BE2C (cell line): ENCODE measurements at places on chromosomes 6 and 20.

DNA sequence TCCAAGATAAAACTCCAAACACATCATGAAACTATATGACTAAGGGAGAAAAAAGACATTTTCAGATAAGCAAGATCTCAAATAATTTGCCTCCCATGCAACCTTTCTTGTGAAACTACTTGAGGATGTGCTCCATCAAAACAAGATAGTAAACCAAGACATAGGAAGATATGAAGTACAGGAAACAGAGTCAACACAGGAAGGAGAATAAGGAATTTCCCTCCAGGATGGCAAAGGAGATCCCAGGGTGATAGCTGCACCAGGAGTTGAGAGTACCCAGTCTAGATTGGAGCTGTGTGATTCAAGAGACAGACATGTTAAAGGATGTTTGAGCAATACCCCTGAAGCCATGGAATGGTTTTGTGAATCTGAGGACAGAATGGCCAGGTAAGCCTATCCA, 15.3 kb downstream of the IL17A start:
- DNase-seq: no peak

DNA sequence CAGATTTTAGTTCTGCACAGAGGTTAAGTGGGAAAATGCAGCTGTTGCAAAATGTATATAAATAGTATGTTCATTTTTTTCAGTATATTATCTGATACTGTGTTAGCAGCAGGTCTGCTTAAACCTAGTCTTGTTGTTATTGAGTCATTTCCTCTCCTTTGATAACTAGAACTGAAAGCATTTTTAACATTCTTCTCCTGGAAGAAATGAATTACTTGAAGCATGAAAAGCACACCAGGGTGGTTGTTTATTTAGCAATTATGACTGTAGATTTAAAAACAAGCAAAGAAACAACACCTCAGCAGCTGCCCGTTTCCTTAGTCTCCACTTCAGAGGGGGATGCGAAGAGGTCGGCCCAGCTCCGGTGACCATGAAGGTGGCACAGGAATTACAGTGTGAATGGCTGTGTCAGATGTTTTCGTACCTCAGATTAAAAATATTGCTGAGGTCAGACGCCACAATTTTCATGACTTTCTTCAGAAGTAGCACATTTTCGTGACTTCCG, 53.5 kb downstream of the GOPC start:
- DNase-seq: no peak

GRCh38 chr6:112189494-112189893, 64.9 kb downstream of the LAMA4 start:
- no peak for DNase-seq

DNA sequence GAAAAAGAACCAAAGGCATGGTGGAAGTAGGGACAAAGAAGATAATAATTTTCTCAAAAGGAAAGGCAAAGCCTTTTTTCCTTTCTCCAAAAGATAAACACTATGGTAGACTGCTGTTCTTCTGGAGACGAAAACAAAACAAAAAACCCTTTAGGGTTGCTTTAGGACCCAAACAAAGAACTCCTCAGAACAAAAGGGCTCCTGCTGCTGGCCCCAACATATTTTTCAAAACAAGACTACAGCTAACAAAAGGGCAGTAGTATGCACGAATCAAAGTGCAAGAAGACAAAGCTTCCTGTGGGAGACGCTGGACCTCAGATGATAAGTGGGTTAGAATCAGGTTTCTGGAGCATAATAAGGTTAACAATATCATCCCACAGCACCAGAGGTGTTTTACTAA, 15.8 kb downstream of the NCOA5 start:
- DNase-seq: no peak

DNA sequence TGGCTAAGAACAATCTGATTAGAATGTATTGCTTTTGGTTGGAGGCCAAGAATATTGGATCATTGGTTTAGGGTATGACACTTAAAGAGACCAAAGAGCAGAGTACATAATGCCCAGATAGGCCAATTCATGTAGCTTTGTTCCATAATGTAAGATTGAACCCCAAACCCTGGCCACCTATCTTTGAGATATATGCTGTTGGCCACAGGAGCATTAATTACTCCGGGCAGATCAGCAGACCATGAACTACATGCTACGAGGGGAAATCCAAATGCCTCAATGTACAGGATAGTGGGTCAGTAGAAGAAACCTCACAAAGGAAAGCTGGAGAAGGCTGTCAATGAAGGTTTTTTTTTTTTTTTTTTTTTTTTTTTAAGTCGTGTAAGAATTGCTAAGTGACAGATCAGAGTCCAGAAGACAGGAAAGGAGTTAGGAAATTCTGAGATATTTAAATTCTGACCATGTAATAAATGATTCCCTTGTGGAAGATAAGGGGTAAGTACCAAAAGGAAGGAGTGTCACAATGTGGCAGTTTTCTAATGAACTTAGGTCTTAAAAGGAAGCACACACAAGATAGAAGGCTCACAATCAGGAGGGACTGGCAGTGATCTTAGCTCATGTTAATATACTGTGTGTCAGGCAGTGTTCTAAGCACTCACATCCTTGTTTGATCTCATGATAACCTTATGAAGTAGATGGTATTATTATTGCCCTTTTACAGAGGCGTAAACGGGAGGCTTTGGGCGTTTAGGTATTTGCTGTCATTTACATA, 61.4 kb downstream of the CARMIL1 start:
- no peak for DNase-seq

GRCh38 chr6:100456141-100456907, 8.4 kb downstream of the SIM1 start:
- DNase-seq: no peak

GRCh38 chr6:133707456-133707855, 181.5 kb upstream of the TCF21 start:
- no peak for DNase-seq

DNA sequence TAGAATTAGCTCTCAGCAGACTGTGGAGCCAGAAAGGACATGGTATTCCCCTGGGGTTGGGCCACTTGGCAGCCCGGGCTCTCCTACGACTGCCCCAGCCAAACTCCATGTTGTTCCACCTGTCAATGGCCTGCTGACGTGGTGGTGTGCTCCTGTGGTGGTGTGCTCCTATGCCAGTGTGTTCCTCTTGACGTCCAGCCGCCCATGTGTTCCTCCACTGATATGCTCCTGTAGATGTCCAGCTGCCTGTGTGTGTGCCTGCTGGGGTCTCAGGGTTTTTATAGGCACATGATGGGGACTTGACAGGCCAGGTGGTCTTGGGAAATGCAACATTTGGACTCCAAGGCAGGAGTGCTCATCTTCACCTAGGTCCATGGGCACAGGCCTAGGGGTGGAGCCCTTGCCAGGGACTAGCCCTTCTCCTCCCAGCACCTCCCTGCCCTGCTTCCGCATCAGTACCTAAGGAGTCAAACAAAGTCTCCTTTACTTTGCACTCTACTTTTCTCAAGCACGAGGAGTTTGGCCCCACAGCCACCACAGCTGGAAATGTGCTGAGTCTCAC, 133.5 kb downstream of the TINAG start:
- DNase-seq: no peak

GRCh38 chr6:9085054-9085708, 649.8 kb upstream of the SLC35B3 start:
- no peak for DNase-seq

GRCh38 chr6:7909323-7910276, 988 bp downstream of the TXNDC5 start:
- DNase-seq: peak; percentile 77

DNA sequence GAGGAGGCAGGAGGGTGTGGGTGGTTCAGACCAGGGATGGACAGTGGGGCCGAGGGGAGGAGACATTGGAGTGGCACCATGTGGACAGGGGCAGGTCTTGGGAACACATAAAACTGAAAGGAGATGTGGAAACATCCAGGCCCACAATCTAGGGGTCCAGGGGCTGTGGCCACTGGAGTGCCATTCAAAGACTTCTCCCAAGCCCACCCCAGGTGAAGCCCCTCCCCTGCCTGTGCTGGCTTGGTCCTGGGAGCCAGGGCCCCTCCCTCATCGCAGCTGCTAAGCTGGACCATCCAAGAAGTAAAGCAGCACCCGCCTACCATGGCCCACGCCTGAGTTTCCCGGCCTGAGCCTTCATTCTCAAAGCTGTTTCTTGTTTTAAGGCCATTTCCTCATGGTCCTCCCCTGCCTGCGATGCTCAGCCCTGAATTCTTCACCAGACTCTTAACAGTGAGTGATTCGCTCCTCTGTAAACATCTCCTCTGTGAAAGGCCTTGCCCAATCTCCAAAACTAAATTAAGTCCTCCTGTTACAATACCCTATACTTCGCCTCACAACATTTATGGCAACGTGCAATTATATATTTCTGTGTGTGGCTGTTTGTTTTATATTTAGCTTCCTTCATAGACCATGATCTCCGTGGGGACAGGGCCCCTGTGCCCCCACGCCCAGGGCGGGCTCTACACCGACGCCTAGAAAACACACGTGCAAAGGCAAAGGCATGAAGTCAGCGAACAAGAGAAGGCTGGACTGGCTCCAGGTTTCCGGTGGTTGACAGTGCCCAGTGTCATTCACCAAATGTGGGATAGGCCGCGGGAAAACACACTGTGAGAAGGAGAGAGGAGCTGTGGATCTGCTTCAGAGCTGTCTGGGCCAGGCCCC, 267.8 kb downstream of the ERMARD start:
- DNase-seq: no peak

DNA sequence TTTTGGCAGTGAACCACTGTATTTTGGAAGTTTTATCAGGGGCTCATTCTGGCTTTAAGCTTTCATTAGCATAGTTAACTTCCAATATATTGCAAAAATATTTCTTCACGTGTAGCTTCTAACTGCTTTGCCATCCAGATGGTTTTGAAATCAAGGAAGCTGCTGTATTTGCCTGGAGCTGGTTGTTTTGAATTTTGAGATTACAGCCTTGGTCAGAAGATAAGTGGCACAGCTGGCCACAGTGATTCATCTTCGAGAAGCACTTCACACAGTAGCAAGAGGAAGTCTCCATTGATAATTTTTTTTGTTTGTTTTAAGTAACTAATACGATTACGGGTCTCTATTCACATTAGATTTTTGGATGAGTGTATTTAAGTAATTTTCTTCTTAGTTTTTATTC, 3.8 kb downstream of the APCDD1L start:
- no peak for DNase-seq

- DNase-seq: no peak
Observed at GRCh38 chr6:15340775-15341174, 94.9 kb downstream of the JARID2 start.

GRCh38 chr6:170463101-170463721, 89.9 kb downstream of the PSMB1 start:
- DNase-seq: no peak

- DNase-seq: no peak
Observed at GRCh38 chr6:163861627-163862026, 447.1 kb downstream of the QKI start.

- no peak for DNase-seq
Observed at GRCh38 chr6:36666287-36666686, 12.2 kb upstream of the CDKN1A start.

DNA sequence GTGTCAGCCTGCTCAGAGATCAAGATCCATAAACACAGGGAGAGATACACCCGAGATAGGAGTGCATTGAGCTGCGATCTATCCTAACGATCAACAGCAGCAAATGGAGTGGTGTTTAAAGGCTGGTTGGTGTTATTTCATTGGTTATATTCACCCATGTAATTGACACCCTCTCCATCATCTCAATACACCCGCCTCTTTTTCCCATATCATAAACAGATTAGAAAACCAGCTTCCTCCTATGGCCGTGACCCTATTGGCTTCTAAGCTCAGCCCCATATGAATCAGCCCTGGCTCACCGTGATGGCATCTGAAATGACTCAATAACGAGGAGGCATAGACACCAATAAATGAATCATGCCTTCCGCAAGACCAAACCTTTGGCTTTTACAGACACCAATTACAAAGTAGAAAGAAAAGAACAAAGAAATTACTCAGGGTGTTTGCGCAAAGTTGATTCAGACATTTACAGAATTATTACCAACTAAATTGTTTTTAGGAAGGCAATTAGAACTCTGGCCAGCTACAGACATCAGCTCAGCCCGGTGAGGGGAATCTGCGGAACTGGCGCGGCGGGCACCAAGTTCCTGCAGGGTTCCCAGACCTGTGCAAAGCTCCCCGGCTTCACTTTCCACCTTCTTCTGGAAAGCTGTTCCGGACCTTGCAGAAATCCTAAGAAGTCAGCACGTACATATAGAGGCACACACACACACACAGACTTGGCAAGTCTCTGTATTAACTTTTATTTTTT, 11.5 kb downstream of the PMEPA1 start:
- no peak for DNase-seq

DNA sequence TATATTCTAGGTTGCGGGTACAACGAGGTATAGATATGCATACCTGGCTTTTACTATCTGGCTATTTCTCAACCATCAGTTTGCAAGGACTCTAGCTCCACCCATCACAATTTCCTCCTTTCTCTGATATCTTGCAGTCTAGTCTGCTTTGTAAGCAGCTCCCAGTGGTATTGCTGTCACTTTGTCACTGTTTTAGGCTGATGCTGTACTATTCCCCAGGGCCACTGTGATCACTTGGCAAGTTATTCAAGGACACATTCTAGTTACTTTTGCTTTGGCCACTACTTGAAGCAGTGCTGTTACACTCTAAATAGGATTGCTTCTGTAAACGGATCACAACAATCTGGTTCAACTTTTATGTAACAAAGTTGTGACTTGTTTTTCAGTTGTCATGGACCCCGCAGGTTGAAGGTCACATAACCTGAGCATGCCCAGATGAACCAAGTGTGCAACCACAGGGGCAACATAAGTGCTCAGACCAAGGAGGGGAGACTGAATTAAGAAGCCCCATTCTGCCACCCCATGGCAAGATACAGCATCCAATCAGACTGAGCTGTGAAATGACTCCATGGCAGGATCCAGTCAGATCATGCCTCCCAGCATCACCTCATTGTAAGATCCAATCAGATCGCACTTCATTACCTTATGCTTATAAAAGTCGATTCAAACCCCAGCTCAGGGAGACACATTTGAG, 588.4 kb upstream of the CITED2 start:
- peak; percentile 21 for DNase-seq

GRCh38 chr6:97456070-97456469, 173.1 kb upstream of the MMS22L start:
- no peak for DNase-seq

DNA sequence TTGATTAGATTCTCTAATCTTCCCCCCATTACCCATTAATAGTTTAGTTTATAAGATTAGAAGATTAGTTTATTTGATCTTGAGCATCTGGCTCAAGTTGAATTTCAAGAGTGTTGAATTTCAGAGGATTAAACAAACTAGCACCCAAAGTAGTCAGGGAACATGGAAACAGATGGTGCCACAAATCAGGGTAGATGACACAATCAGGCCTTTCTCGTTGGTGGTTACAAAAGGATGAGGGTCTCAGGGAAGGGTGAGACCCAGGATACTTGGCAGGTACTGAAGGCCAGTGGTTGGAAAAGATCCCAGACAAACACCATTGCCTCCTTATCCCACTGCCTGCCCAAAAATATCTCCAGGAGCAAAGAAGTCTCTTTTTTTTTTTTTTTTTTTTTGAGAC, 29.5 kb upstream of the ADGRF1 start:
- no peak for DNase-seq

- no peak for DNase-seq
Observed at GRCh38 chr6:41878246-41878645, 16.9 kb downstream of the USP49 start.

GRCh38 chr20:9759392-9759791, 79.5 kb downstream of the PAK5 start:
- DNase-seq: no peak

- no peak for DNase-seq
Observed at GRCh38 chr6:112172540-112172939, 81.8 kb downstream of the LAMA4 start.

GRCh38 chr6:47785182-47785581, 3.4 kb downstream of the OPN5 start:
- no peak for DNase-seq
